ENCODE measurements at places on chromosomes 4 and X.
A peak's percentile ranks its signal among the peaks of the same experiment; 100 is the strongest.

DNA sequence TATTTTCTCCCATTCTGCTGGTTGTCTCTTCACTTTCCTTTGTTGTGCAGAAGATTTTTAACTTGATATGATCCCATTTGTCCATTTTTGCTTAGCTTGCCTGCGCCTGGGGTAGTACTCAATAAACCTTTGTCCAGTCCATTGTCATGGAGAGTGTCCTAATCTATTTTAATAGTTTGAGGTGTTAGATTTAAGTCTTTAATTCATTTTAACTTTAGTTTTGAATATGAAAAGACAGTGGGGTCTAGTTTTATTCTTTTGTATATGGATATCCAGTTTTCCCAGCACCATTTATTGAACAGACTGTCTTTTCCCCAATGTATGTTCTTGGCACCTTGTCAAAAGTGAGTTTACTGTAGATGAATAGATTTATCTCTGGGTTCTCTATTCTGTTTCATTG is 76.0 kb upstream of the ITM2A start:
- DNase-seq, result no peak

- peak; percentile 41 for DNase-seq
Measured at GRCh38 chr4:152935631-152936445, at the start of gene FHDC1. FHDC1 (plus strand) TSS chr4:152936323; CDS start chr4:152943058, 6,735 bp downstream.

DNA sequence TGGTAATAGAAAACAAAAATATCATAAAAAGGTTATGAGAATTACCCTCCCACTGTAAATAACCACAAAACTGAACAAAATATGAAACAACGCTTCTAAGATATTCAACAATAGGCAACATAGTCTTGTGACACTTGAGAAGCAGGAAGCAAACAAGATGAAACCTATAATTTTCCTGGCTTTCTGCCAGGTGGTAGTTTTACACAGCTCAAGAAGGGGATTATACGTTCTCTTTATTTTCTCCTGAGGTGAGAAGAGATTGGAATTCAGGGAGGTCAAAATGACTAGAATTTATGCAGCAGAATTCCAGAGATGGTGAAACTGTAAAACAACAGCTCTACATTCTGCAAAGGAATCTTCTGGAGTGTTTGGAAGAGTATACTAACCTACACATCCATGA is 186.0 kb downstream of the HHIP start:
- DNase-seq, result no peak

- DNase-seq, result no peak
Measured at GRCh38 chr4:143353797-143354196, 17.1 kb downstream of the GAB1 start.

DNA sequence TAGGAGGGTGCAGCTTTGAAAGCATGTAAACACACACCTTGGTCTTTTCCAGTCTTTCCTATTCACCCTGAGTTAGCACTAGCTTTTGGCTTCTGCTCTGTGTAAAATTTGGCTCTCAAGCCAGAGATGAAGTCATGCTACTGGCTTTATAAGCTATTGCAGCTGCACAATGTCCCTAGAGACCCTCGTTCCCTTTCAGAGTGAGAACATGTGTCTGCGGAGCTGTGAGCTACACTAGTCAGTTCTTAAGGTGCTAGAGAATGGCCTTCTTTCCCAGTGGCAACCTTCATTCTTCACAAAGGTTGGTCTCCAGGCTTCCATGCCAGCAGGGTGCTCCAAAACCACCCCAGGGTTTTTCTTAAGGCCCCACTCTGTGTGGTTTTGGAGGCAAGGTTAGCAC is 199.1 kb downstream of the SPATA18 start:
- no peak for DNase-seq

GRCh38 chr4:101020956-101021355 is 326.4 kb downstream of the PPP3CA start:
- peak; percentile 16 for DNase-seq

Data from SK-MEL-5 (cell line).